K562 (cell line): ENCODE measurements at places on chromosomes 2 and 18. TPM values are rescaled to one million over a fixed set of nuclear protein-coding genes. Genes with fewer than 3 reads are reported as not detected.

DSG3 gene
- 0.04 TPM in 2 replicates for polyA plus RNA-seq

PFN4 gene
- not detected in 2 replicates for polyA plus RNA-seq

UCN gene
- 0.96 and 1.5 TPM in 2 replicates for polyA plus RNA-seq

PDE1A gene
- 0.28 and 0.58 TPM in 2 replicates for polyA plus RNA-seq

C2orf80 gene
- not detected in 2 replicates for polyA plus RNA-seq

TRIM43 gene
- polyA plus RNA-seq = not detected in 2 replicates

PSTPIP2 gene
- 27.1 and 33.4 TPM in 2 replicates for polyA plus RNA-seq
